ENCODE measurements at places on chromosomes 13 and 19.

- peak; percentile 60 for DNase-seq
Measured at GRCh38 chr19:18898081-18898606, 2.2 kb upstream of the CERS1 start.

DNA sequence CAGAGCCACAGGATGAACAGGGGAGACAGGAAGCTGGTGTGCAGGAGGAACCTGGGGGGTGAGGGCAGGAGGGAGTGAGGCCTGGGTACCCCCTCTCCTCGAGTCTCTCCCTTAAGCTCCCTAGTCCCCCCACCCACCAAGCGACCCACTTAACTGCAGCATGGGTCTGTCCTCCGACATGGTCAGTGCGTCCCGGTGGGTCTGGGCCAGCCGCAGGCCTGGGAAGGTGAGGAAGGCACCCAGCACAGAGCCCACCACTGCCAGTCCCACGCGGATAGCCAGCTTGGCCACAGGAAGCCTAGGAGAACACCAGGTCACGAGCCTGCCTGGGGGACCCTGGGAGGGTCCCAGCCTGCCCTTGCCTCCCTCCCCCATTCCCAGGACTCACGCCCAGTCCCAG lies 16.9 kb downstream of the TMEM161A start:
- DNase-seq, result no peak

GRCh38 chr13:80921541-80921940 lies 580.6 kb upstream of the SPRY2 start:
- DNase-seq, result no peak

- DNase-seq, result no peak
Measured at GRCh38 chr13:32682740-32683139, 96.5 kb downstream of the PDS5B start.

- peak; percentile 54 for DNase-seq
Measured at GRCh38 chr19:41531438-41532311, 44.3 kb upstream of the CEACAM21 start.

GRCh38 chr13:97945792-97946419 lies 7.6 kb upstream of the IPO5 start:
- no peak for DNase-seq

DNA sequence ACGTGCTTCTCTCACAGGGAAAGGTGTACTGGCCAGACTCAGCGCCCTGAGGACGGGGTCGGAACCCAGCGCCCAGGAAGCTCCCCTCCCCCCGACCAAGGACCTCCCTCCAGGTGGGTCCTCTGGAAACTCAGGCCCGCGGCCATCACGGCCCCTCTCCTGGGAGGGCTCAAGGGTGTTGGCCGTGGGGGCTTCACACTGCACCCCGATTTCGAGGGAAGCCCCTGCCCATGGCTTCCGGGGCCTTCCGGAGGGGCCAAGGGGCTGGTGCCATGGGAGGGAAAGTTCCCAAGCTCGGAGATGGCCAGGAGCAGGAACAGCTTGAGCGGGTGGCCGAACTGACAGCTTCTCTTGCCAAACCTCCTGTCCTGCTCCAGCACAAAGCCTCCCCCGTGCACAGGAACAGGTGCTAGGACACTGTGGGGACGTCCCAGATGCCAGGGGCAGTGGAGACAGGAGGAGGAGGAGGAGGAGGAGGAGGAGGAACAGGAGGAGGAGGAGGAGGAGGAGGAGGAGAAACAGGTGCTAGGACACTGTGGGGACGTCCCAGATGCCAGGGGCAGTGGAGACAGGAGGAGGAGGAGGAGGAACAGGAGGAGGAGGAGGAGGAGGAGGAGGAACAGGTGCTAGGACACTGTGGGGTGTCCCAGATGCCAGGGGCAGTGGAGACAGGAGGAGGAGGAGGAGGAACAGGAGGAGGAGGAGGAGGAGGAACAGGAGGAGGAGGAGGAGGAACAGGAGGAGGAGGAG lies 10.0 kb downstream of the SBNO2 start:
- peak; percentile 29 for DNase-seq

GRCh38 chr19:14138576-14139265 lies 2.3 kb upstream of the ASF1B start:
- DNase-seq, result no peak

GRCh38 chr19:41735071-41735600 lies 20.2 kb upstream of the CEACAM6 start:
- DNase-seq, result no peak

DNA sequence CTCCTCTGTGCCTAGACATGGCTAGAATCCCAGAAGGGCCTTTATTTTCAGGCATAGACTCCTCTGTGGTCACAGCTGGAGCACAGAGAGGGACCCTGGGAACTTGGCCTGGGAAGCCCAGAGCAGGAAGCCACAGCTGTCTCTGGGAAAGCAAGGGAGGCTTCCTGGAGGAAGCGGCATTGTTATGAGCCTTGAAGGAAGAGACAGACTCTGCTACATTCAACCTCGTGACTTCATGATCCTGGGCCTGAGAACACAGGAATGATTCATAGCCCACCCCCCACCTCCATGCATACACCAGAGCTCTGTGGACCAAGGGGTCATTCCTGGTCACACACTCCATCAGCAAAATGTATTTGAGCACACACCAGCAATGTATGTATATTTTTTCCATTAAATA lies 8.6 kb downstream of the RDH8 start:
- no peak for DNase-seq

DNA sequence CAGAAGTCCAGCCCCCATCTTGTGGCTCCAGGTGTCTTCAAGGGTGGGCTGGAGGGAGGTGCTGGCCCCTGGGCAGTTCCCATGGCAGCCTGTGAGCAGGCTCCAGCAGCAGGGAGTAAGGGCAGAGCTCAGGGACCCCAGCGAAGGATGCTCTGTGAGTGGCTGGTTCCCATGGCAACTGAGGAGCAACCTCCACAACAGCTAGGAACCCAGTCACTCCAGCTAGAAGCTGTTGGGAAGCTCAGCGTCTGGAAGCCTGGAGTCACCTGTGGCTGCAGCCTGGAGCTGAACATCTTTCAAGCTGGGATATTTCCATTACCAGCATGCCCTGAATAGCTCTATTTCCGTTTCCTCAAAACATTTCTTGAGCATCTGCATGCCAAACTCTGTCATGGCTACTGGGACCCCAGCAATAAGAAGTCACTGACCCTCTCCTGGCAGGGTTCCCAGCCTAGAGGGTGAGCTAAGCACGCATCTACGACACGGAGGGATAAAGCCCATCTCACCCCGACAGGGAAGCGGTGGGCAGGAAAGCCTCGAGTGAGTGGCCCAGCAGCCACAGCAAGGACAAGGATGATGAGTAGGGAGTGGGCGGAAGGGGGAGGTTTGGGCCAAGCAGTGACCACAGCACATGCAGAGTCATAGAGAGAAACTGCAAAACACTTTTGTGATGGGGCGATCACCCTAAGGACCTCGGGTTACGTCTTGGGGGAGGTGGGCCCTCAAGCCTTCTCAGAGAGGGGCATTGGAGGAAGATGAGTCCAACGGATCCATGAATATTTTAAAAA lies 52.6 kb downstream of the ALOX5AP start:
- DNase-seq, result no peak

GRCh38 chr13:40402931-40403431 lies 263.5 kb downstream of the FOXO1 start:
- peak; percentile 53 for DNase-seq

- no peak for DNase-seq
Measured at GRCh38 chr13:85755123-85755522, 44.1 kb downstream of the SLITRK6 start.

- no peak for DNase-seq
Measured at GRCh38 chr13:34478376-34478775, 463.7 kb upstream of the NBEA start.

- DNase-seq, result no peak
Measured at GRCh38 chr13:23323946-23324709, 109.4 kb downstream of the SACS start.

DNA sequence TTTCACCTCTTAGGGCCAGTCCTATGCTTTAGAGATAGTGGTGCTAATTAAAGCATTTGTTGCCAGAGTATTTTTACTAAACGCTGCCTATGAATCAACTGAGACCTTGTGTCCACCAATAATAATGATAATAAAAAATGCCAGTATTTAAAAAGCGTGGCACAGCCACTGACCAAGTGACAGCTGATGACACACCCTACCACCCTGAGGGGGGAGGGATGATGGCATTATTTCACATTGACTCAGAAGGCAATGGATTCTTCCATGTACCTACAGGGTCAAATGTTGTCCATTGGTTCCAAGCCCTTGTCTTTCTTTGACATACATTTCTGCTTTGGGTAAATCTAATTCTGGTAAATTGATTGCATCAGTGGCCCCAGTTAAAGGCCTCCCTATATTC lies 384.4 kb downstream of the DLEU7 start:
- no peak for DNase-seq

GRCh38 chr19:13825489-13826441 lies 30.5 kb downstream of the ZSWIM4 start:
- DNase-seq, result no peak

- no peak for DNase-seq
Measured at GRCh38 chr19:54158812-54159351, 639 bp downstream of the LENG1 start.

DNA sequence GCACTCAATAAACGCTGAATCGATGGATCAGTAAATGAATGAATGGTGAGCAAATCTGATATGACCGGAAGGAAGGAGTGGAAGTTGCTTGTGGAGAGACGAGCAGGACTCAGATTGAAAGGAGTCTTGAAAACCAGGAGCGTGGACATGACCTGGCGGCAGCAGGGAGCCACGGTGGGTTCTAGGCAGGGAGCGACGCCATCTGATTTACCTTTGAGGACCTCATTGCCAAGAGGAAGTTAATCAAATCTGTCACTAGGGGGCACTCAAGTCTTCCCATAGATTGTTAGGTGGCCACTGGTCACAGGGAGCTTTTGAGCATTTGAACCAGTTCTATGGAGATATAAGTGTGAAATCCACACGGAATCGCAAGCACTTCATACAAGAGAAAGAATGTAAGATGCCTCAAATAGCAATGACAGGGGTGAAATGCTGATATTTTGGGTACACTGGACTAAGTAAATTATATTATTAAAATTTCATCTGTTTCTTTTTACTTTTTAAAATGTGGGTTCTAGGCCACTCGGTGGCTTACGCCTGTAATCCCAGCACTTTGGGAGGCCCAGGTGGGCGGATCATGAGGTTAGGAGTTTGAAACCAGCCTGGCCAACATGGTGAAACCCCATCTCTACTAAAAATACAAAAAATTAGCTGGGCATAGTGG lies 9.2 kb upstream of the FBN3 start:
- DNase-seq, result no peak

DNA sequence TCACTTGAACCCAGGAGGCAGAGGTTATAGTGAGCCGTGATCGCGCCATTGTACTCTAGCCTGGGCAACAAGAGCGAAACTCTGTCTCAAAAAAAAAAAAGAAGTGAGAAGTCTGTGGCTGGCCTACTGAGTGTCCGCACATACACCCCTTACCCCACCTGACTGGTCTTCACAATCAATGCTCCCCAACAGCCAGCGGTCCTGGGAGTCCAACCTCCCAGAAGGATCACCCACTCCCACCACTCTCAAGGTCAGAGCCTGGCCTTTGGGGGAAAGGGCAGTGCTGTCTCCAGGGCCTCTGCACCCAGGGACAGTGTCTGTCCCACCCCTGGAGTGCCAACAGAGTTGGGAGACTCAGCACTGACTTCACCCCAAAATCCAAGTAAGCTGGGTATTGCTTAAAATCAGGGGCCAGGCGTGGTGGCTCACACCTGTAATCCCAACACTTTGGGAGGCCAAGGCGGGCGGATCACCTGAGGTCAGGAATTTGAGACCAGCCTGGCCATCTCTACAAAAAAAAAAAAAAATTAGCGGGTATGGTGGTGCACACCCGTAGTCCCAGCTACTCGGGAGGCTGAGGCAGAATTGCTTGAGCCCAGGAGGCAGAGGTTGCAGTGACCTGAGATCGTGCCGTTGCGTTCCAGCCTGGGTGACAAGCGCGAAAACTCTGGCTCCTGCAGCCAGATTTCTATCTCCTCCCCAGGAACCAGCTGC lies 2.3 kb upstream of the CD320 start:
- DNase-seq, result no peak

DNA sequence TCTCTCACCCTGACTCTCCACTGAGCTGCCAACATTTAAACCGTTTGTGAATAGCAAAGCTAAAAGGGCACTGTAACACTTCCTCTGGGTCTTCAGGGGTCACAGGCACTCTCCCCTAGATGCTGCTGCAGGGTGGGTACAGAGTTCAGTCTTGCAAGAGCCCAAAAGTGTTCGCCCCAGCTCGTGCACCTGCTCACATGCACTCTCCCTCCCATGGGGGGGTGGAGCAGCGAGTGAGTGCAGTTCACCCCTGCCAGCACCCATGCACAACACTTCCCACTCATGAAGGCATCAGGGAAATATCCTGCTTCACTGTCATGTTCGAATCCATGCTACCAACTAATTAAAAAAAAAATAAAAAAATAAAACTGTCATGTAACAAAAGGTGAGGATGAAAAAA lies 950.7 kb upstream of the PRR20A start:
- no peak for DNase-seq

DNA sequence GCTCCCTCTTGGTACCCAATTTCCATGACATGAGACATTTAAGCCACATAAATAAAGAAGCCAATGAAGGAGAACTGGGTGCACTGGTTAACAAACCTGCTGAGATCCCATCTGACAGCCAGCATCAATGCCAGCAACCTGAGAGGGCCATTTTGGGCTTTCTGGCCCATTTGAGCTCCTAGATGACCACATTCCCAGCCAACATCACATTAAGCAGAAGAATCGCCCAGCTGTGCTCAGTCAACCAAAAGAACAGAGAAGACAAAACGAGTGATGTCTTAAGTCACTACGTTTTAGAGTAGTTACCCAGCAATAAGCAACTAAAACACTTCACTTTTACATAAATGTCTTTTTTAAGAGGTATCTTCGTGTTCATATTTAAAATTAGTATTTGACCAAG lies 21.9 kb downstream of the LCP1 start:
- no peak for DNase-seq

- DNase-seq, result peak; percentile 69
Measured at GRCh38 chr19:572743-573518, 535 bp downstream of the BSG start.
